ENCODE measurements at places on chromosomes 13 and 19.

DNA sequence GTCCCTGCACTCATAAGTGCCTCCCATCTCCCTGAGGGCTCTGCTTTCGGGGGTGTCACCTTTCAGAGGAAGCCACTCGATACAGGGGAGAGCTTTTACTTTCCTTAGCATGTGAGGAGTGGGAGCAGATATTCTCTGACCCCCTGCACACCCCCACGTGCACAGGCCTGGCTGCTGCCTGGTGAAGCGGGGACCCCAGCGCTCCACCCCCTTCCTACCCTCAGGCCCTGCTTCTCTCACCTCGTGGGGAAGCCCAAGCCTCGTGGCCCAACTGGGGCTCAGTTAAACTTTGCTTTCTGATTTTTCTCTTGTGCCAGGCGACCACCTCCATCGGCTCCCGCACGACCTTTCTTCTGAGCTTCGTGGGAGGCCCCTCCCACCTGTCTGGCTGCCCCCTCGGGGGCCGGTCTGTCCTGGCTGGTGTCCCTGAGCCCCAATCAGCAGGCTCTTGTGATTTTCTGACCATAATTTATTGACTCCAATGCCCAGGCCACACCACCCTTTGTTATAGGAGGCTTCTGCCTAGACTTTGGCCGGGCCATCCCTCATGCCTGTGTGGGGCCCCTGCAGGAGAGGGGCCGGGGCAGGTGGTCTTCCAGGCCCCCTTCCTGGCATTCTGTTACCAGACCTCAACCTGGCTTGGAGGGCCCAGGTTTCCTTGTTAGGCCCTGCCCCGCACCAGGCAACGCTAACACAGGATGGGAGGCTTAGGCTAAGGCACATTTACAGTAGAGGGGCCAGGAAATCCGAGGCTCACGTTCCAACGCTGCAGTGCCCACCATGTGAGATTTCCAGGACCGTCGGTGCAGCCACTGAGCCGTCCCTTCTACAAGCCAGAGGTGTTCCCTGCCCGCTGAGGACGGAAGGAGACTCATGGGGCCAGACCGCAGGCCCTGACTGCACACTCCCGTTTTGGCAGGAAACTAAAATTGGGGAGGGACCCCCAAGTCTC is 3.7 kb downstream of the TMED1 start:
- DNase-seq, result no peak

DNA sequence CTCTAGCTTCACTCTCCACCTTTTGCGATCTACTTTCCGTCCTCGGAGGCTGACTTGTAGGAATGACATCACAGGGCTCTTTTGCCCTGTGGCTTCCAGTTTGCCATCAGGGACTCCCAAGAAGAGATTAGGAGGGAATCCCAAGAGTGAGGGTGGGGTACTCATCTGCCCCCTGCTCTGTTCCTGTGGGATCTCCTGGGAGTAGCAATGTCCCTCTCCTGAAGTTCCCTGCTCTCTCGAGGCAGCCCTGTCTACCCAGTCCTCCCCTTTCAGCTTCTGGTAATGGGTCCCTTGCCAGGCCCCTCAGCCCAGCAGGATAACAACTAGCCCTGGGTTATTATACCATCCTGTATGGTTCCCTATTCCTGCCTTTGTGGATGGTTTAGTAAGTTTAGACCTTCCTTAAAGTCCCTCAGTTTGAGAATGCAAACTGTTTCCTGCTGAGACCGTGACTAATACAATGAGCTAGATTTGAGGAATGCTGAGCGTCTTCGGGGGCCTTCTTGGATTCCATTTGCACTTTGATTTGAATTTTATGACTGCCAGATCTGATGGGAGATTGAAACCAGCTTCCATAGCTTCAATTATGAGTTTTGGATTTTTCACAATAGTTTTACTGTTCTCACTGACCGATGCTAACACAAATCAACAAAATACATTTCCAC is 73.7 kb upstream of the IPO5 start:
- DNase-seq, result no peak

DNA sequence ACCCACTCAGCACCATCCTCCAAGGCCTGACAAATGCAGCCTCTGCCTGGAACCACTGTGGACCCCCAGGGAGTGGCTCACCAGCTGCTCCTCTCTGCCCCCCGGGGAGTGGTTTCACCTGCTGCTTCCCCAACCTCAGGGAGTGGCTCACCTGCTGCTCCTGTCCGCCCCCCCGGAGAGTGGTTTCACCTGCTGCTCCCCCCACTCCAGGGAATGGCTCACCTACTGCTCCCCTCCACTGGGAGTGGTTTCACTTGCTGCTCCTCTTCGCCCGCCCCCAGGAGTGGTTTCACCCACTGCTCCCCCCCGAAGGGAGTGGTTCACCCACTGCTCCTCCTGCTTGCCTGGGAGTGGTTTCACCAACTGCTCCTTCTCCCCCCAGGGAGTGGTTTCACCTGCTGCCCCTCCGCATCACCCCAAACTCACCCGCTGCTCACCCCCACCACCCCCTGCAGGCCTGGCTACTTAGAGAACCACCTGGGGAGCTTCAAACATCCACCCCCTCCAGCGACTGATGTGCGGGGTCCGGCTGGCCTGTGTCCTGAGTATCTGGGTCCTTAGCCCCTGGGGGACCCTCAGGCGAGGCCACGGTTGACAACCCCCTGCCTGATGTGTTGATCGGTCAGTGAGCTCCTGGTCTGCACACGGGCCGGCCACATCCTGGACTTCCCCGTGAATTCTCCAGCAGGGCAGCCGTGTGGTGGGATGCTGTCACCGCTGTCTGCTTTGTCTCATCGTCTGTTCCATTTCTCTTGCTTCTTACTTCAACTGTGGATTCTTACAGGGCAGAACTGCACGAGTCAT is 14.6 kb upstream of the TMEM255B start:
- DNase-seq, result no peak

DNA sequence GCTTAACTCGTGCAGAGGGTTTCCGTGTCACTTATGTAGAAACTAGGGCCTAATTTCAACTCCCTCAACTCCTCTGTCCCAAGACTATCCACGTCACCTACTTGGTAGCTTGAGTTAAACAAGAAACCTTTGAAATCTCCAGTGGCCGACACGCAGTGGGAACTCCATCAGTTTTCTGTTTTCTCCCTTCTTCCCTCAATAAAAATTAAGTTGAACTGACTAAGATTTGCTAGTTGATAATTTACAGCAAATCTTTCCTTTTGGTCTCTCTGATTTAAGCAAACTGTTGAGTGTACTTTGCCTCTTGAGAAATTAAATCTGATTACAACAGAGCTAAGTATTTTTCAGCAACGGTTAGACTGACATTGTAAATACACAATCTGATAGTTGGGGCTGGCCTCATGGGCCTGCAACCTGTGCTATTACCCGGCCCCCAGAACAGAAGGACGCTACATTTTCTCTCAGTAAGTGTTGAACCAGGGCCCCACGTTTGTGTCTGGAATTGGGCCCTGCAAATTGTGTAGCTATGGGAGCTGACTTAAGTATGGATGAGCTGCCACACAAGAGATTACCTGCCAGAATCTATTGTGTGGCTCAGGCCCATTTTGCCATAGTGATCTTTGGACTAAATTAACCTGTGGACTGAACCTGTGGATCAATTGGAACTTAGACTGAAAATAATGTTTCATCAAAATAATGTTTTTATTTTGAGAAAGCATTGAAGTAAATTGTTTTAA is 708 bp upstream of the ESD start:
- DNase-seq, result no peak

- no peak for DNase-seq
These were observed 1216.0 kb downstream of the SLITRK5 start for GRCh38 chr13:88887045-88887662.

DNA sequence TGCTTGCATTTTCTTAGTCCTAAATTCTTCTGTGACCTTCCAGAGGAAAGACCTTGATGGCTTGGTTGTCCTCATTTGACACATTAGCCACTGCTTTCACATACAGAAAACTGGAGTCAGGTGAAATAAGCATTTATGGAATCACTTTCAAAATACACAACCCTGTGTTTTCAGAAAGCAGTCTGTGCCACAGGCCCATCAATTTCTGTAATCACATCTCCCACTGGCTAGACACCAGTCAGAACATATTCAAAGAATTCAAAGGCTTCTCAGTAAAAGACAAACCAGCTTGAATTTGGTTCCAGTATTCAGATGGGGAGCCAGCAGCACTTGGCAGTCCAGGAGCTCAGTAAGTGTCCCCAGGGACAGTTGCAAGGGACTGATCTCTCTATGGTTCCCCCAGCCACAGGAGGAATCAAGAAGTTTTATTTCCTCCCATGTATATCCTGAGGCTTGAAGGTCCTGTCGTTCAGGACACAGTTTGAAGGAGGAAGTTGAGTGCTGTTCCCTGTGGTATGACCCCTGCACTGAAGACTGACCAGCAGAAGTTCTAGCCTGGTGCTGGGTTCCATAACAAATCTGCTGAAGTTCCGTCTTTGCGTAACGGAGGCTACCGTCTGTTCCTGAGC is 214.3 kb downstream of the FOXO1 start:
- no peak for DNase-seq

DNA sequence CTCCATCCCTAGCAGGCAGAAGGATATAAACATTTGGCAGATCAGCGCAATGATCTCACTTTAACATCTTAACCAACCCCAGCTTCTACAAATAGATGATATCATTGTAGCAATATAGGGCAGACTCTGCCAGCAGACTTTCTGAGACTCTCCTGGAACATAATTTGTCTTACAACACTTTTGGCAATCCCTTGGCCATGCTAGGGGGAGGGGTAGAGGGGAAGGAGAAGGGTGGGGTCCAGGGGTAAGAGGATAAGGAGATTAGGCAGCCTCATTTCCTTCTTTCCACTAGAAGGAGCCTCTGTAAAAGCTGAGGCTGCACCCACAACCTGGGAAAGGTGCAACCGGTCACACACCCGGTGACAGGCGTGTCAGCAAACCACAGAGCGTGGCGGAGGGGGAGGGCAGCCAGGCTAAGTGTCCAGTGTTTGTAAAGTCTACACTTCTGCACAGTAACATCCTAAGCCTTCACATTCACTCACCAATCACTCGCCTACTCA is 8.7 kb upstream of the UBAC2 start:
- DNase-seq, result no peak

DNA sequence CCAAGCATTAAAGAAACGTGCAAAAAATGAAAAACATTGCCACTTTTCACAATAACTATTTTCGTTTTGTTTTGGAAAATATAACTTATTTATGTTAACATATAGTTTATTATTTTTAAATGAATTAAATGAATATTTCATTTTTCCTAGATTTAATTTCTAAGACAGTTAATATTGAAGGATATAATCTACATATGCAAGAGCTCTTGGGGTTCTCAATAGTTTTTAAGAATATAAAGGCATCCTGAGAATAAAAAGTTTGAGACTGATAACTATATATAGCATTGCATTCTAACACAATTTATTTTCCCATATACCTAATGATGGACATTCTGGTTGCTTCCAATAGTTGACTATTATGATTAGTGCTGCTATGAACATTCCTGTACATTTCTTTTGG is 19.9 kb downstream of the ZNF461 start:
- DNase-seq, result no peak

- DNase-seq, result no peak
These were observed 7.7 kb downstream of the ATP7B start for GRCh38 chr13:52003541-52003940.

- no peak for DNase-seq
These were observed 31.5 kb upstream of the IRS2 start for GRCh38 chr13:109817591-109818535.

DNA sequence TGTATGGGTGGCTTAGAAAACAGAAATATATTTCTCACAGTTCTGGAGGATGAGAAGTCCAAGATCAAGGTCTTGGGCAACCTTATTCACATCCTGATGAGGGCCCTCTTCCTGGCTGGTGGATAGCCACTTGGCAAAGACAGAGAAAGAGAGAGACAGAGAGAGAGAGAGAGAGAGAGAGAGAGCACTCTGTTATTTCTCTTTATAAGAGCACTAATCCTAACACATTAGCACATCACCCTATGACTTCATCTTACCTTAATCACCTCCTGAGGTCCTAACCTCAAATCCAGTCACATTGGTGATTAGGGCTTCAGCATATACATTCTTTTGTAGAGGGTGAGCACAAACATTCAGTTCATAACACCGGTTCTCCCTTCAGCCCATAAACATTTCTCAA is 430.3 kb downstream of the EFNB2 start:
- no peak for DNase-seq

DNA sequence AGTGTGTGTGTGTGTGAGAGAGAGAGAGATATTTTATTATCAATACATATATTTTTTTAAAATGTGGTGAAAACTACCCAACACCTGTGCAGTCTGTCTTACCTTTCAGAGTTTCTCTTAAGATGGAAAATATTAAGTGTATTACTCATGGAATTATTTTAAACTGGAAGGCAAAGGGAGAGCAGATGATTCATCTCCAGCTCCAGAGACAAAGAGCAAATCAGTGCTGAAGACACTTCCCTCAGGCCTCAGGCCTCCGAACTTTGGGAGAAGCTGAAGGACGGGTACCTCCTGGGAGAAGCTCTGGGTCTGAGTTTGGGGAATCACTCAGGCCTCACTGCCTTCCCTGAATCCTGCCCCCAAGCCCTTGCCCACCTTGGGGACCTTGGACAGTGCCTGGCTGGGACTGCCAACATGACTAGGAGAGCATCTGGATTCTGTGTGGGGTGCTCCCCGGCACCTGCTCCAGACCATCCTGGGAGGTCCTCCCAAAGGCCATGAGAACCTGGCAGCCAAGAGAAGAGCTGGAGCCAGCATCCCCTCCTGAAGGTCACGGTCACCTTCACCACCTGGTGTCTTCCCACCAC is 170.4 kb upstream of the UBL3 start:
- DNase-seq, result no peak

GRCh38 chr19:2201473-2202148 is 34.5 kb downstream of the PLEKHJ1 start:
- DNase-seq, result no peak

GRCh38 chr13:57437587-57437986 is 194.0 kb upstream of the PCDH17 start:
- no peak for DNase-seq

DNA sequence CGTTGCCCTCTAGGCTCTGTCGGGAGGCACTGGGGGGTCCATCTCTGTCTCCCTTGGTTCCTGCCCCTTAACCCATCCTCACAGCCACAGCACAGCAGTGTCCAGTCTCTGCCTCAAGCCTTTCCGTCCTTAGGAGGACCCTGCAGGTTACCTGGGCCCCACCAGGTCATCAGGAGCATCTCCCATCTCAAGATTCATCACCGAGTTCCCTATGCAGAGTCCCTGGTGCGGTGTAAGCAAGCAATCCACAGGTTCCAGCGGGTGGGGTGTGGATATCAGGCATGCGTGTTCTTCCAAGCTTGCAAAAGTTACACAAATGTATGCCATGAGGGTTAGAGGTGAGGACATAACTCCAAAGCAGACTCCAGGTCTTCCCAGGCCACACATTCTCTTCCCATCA is 20.9 kb upstream of the GAS6 start:
- DNase-seq, result no peak

GRCh38 chr19:40717880-40718773 is 1.2 kb downstream of the ITPKC start:
- DNase-seq, result no peak

Data from substantia nigra (tissue), 51 donors.